ENCODE measurements at places on chromosomes 16 and 17. TPM values are rescaled to one million over a fixed set of nuclear protein-coding genes. Genes with fewer than 3 reads are reported as not detected.

- DNase-seq = no peak
- H3K36me3 ChIP-seq = no peaks in the 10 kb centered on the region
- H3K27ac ChIP-seq = peak overlapping the region; percentile 90
- no peaks in the 10 kb centered on the region for H3K27me3 ChIP-seq
- no peak overlapping the region for H3K4me3 ChIP-seq
These were observed 44.6 kb upstream of the ZNF750 start for GRCh38 chr17:82884341-82884969.

CPNE7 gene
- not detected for total RNA-seq

DNA sequence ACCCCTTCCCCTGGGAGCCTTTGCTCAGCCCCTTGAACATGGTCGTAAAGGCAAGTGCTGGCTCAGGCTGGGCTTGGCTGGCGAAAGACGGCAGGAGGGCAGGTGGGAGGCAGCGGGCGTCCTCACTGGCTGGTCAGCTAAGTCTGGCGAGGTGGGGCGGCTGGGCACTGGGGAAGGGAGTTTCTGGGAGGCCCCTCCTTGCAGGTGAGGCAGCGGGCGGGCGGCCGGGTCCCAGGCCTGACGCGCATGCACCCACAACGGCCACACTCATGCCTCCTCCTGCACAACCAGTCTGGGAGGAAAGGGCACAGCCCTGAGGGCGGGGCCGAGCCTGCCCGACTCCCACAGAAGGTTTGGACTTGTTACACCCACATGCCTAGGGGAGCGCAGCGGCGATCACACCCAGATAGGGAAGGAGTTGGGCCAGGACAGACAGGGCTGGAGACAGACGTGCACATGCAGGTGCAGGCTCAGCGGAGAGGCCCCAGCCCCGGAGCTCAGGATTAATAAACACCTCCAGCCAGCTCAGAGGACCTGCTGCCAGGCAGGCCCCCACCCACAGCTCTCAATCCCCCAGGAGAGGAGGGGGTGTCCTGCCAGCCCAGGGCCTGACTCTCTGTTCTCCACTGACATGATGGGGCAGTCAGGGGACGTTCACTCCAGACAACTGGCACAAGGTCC, at the start of gene EVPL:
TSS of gene EVPL (minus strand) at position 148 of the 681 bp plus-strand sequence. CDS start at position 40, 108 bp downstream.
- peaks cover 15% of the 10 kb centered on the region for H3K4me1 ChIP-seq
- no peaks in the 10 kb centered on the region for H3K36me3 ChIP-seq
- no peaks in the 10 kb centered on the region for H3K27me3 ChIP-seq
- H3K4me3 ChIP-seq = no peak within 1 kb of the TSS

DNA sequence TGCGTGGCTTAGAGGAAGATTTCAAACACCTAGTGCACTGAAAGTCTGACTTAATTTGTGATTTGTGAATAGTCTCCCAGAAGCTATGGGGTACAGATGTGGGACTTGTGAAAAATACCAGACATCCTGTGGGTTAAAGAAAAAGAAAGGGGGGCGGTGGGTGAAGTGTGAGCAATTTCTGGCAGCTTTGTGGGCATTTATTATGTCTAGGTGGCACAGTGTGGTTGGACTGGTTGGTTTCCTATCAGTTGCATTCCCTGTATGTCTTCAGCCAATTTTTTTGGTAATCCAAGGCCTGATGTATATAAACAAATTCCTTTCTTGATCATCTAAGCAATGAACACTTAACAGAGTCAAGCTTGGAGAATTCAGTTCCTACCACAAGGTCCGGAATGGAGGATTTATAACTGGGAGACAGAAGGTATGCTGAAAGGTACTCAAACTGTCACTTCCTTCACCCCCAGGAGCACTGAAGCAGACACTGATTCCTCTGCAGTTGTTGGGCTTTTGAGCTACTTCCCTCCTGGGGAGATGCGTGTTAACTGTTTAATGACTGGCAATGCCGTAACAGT, 211.6 kb downstream of the WWOX start:
- no peak overlapping the region for H3K4me3 ChIP-seq
- no peaks in the 10 kb centered on the region for H3K27me3 ChIP-seq
- no peak for DNase-seq
- H3K27ac ChIP-seq = peak overlapping the region; percentile 7
- peaks cover 22% of the 10 kb centered on the region for H3K4me1 ChIP-seq

TMEM235 gene
- not detected for total RNA-seq

DNA sequence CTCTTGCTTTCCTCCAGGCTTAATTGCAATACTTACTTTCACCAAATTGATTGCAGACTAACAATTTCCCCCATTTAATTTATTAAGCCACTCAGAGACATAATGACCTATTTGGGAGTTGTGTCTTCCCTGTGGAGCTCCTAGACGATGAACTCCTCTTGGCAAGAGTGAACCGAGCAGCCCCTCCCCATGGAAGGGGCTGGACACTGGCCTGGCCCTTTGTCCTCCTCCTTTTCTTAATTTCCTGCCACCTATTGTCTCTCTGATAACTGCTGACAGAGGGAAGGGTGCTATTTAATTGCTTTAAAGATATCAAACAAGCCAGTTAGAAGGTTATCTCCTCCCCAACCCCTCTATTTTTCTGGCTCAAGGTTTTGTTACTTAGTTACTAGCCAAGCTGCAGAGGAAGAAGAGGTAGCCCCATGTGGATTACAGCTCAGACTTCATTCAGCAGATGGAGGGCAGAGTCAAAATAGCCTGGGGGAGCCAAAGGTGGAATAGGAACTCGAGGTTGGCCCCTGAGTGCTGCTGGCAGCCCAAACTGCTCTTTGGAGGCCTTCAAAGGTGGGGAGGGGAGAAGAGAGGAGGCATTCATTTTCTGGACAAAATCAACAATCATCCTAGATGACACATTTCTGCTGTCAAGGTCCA, 3.7 kb upstream of the SSTR2 start:
- H3K36me3 ChIP-seq = no peaks in the 10 kb centered on the region
- H3K27me3 ChIP-seq = peaks cover 8% of the 10 kb centered on the region
- no peak for DNase-seq
- H3K4me1 ChIP-seq = peaks cover 24% of the 10 kb centered on the region
- H3K4me3 ChIP-seq = no peak overlapping the region
